ENCODE measurements at places on chromosomes 7 and 10.

DNA sequence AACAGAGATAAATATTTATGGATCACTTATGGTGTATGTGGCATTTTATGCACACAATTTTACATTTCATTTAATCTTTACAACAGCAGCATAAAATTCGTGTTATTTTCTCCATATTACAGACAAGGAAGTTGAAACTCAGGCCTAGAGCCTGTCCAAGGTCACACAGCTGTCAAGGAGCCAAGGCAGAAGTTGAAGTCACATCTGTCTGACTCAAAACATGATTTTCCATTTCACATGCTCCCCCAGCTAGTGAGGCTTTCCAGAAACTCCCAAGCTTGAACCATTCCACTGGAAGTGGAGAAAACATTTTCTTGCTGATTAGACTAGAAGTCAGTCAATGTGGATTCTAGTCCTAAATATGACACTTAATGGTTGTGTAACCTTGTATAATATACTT lies 110.5 kb downstream of the HECTD2 start:
- DNase-seq: no peak

DNA sequence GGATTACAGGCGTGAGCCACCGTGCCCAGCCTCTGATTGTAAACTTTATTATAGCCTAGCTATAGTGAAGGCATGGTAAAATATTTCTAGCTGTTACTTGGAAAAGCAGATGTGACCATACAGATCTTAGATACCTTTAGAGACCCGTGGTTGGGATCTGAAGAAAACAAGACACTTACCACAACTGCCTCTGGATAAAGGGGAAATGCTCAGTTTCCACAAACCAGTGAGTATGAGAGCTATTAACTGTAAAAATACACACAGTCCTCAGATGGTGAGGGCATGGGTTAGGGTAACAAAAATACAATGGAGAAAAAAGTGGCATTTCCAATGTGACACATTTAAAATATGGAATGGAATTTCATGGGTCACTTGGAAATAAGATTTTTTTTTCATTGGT lies 63.0 kb downstream of the ZNF438 start:
- DNase-seq: no peak

DNA sequence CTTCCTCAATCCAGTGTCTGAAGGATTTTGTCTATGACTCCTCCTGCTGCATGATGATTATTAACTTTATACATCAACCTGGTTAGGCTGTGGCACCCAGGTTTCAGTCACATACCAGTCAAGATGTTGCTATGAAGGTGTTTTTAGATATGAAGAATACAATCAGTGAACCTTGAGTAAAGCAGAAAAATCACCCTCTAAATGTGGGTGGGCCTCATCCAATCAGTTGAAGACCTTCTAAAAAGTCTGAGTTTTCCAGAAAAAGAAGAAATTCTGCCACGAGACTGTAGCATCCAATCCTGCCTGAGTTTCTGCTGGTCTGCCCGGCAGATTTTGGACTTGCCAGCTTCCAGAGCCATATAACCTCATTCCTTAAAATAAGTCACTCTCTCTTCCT lies 126.1 kb upstream of the FRMD4A start:
- no peak for DNase-seq

GRCh38 chr7:30907527-30908267 lies 4.0 kb upstream of the AQP1 start:
- no peak for DNase-seq

DNA sequence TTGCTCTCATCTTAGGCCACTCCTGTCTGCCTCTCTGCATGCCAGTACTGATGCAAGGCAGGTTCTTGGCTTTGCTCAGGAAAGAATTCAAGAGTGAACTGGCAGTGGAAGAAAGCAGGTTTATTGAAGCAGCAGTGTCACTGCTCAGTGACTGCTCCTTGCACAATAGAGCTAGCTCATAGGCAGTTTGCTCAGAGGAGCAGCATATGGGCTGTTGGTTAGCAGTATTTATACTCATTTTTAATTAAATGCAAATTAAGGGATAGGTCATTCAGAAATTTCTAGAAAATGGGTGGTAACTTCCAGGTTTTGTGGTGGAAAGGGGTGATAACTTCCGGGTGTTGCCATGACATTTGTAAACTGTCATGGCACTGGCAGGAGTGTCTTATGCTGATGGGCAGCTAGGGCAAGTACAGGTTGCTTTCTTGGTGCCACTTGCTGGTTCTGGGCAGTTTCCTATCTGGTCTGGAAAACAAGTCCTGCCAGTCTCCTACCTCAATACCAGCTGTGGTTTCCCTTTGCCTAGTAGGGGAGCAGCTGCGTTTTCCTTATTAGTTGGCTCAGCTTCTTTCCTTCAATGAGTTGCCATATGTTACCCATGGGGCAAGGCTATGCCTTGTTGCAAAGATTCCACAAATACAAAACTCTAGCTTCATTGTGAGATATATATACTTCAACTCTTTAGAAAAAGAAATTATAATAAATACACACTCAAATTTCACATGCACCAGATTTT lies 64.8 kb upstream of the CALD1 start:
- no peak for DNase-seq

DNA sequence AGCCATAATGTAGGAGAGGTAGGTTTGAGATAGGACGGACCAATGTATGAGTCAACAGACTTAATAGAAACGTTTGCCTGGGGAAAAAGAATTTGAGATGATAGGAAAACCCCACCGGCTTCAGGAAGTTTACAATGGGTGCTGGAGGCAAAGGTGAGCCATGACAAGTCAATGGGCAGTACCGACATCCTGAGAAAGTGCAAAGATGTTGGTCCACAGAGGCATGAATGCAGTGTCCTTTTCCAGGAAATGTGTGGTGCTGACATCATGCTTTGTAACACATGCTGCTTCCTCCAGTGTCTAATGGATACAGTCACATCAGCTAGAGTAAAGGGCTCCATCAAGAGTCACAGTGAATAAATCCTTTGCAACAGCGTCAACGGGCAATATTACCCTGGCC lies 533.6 kb downstream of the INHBA start:
- DNase-seq: no peak

GRCh38 chr10:102593074-102593803 lies 51.0 kb upstream of the TRIM8 start:
- no peak for DNase-seq

All from HS-27A (cell line).